ENCODE measurements at places on chromosomes 6 and 20.

DNA sequence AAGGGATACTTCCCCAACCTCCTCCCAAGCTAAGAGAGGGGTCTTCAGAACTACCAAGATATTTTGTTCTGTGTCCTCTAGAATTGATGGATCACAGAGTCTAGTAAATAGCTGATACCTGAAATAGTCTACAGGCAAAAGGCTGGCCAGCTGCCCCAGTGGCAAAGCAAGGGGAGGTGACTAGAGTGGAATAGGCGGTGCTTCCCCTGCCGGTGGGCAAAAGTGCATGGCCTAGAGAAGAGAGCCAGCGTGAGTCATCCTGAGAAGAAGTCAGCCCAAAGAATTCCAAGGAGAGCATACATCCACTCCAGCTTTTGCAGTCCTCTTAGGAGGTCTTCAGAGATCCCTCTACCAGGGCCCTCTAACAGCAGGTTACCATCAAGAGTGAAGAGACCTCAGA, 14.7 kb downstream of the DPPA5 start:
- no peak for DNase-seq

- DNase-seq = no peak
These were observed 3.6 kb downstream of the FBXL4 start for GRCh38 chr6:98944168-98944567.

DNA sequence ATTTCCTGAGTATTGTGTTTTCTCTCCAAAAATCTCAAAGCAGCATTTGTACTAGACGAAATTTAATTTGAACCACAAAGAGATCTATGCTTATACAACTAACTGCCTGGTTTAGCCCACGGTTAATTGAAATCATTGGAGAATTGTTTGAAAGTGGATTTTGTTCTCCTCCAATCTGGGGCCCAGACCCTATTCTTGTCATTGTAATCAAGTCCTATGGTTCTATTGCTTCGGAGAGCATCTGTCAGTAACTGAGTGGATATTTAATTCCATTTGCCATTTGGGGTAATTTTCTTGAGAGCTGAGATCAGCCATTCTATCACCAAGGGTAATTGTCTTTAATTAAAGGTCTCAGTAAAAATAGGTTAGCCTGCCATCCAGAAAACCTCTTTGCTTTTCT, 117.0 kb upstream of the KCNG1 start:
- DNase-seq = no peak

DNA sequence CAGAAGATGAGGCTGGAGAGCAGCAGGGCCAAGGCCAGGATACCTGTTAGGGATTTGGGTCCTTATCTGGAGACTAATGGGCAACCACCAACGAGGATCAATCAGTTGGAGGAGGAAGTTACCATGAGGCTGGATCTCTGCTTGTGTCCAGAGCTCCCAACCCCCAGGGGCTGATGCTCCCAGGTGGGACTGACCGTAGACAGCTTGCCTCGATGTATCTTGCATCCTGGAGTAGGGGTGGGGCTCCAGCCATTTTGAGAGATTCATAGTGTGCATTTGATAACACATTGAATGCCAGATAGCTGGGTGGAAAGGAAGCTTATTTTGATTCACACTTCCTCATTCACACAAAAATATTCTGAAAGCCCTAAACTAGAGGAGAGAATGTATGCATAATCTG, 4.6 kb upstream of the RFPL4B start:
- no peak for DNase-seq

DNA sequence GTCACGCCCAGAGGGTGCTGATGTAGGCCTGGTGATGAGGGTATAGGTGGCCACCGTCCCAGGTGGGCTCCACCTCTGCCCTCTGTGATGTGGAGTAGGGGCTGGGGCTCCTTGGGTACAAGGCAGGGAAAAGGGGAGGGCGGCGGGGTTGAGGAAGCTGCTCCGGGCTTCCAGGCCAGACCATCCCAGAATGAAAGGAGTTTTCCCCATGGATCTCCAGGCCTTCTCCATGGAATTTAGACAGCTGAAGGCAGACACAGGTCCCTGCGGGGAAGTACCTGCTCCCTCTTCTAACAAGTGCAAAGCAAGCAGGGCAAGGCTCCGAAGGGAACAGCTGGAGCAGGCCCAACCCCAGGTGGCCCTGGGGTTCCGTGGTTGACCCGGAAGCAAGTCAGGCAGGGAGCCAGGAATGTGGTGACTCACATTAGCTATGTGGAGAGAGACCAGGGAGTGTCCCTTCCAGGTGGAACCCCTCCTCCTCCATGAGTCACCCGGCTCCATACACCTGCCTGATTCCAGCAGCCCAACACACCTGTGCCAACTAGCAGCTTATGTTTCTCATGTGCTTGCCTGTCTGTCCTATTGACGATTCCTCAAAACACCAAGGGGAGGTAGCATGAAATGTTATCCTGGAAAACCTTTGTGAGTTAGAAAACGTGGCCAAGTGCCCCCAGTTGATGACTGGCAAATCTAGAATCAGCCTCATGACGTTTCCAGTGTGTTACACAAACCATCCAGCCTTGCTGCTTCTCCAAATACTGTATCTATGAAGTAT, 59.7 kb upstream of the SNX9 start:
- peak; percentile 40 for DNase-seq

DNA sequence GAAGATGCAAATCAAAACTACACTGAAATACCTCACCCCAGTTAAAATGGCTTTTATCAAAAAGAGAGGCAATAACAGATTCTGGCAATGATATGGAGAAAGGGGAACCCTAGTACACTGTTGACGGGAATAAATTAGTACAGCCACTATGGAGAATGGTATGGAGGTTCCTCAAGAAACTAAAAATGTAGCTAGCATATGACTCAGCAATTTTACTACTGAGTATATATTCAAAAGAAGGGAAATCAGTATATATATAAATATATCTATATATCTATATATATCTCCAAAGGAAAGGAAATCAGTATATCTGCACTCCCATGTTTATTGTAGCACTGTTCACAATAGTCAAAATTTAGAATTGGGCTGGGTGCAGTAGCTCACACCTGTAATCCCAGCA, 113.9 kb downstream of the KLHL32 start:
- no peak for DNase-seq

DNA sequence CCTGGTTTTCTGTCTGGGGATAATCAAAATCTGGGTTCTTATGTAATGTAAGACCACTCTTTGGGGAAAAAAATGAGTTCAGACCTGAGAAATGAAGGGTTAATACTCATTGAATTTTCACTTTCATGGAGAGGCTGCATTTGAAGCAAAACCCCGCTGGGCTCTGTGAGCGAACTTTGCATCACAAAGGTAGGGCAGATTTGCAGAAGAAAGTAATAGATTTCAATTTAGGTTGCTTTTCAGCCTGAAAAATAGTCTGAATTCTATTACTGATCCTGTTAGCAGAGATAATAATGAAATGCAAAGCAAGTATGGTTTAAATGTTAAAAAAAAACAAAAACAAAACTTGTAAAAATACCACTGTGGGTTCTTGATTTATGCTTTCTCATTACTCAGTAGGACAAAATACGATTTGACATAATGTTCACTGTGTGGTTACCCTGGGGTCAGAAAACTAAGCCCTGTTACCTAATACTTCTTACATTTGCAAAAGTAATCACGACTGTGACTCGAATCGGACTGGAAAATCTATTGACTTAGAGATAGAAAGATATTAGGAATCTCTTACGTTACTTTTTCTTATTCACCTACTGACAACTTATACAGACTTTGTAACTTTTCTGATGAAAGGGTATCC, 72.2 kb downstream of the UST start:
- DNase-seq = no peak

- DNase-seq = no peak
These were observed 110.5 kb downstream of the HAO1 start for GRCh38 chr20:7829776-7830175.

DNA sequence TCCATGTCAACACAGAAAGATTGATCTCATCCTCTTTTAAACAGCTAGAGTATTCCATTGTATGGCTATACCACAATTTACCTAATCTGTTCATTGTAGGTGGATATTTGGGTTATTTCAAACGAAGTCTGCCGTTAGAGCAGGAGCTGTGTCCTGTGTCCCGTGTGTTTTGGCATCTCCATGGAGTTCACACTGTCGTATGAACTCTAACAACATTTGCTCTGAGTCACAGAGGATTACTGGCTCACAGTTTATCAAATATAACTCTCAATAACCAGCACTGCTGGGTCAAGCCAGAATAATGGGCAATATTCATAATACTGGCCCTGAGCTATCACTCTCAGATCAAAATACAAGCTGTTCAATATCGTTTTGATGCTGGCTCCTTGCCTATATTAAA, 16.4 kb downstream of the TRAM2 start:
- DNase-seq = no peak

DNA sequence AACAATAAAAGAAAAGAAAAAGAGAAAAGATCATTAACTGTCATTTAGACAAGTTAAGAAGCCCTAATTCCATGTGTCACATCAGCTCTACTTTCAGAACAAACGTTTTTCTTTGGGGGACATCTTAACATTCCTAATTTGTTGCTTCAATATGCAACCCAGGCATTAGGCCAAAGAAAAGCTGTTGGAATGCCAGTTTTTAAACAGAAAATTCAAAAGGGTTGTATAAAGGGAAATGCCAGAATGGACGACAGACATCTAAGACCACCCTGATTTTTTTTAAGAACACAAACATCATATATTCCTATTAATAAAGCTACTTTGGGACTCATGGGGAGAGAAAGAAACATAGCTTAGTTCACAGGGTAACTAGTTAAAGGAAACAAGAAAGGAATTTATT, 315.0 kb downstream of the GMDS start:
- DNase-seq = no peak

GRCh38 chr6:102619585-102619984, 1226.1 kb downstream of the GRIK2 start:
- no peak for DNase-seq

DNA sequence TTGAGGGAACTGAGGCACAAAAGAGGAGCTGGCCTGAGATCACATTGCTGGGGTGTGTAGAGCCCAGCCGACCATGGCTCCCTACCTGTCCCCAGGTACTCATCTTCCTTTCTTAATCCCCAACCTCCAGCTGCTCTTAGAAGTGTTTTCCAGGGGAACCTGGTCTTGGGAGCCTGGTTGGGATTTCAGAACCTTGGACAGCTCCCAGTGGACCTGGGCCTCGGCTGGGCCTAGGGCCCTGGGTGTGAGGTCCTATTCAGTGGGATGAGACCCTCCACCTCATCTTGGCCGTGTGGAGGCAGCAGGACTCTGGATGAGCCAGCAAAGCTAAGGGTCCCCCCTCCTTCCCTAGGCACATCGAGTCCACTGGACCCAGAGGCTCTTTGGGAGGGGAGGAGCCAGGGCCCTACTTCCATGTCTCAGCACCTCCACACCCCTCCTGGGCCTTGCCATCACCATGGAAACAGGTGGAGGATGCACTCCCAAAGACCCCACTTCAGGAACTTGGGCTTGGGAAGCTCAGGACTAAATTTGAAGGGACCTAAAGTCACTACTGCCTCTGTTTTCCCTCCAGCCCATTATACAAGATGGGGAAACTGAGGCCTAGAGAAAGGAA, 38.5 kb downstream of the DLGAP4 start:
- DNase-seq = no peak

GRCh38 chr6:6781172-6781872, 192.8 kb downstream of the LY86 start:
- no peak for DNase-seq

DNA sequence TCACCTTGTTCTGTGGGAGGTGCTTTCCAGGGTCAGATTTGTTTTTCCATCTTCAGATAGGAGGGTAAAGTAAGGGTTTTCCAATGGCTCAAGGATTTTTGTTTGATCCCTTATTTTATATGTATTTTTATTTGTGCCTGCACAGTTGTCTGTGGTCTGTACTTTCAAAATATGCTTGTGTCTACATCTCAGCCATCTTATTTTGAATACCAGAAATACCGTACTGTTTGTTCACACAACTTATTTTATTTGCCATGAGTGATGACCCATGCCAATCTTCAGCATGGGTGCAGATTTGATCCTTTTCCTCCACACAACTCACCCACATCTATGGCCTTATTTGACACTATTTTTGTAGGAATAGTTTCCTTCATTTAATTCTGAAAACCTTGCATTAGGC, 72.2 kb upstream of the PTCHD4 start:
- DNase-seq = no peak

GRCh38 chr6:18586133-18586532, 199.0 kb downstream of the RNF144B start:
- no peak for DNase-seq

DNA sequence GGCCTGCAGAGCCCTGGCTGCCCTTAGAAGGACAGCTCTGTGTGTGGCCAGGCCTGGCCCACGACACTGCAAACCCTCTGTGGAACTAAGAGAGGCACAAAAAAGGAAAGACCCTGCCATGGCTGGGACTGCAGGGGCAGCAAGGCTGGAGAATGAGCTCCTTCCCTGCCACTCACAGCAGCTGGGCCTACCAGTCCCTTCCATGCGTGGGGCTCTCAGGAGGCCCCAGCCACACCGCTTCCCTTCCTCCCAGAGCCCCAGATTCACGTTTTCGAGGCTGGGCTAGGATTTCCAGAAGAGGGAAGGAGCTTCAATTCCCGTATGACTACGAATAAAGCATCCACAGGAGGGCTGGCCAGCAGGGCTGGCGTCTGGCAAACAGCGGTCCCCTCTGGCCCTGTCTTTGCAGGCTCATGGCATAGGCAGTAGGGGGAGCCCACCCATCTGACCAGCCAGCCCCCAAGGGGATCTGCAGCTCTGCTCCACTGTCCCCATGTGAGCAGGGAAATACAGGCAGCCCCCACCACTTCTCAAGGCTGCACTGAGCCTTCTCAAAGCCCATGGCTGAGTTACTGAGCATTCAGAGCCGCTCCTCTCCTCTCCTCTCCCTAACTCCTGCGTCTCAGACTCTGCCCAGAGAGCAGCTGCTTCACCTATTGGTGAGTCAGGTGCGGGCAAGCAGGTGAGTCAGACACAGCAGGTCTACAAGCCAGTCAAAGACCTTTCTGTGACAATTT, 53.1 kb downstream of the NINL start:
- DNase-seq = no peak

GRCh38 chr6:16551466-16551865, 209.8 kb downstream of the ATXN1 start:
- DNase-seq = no peak

DNA sequence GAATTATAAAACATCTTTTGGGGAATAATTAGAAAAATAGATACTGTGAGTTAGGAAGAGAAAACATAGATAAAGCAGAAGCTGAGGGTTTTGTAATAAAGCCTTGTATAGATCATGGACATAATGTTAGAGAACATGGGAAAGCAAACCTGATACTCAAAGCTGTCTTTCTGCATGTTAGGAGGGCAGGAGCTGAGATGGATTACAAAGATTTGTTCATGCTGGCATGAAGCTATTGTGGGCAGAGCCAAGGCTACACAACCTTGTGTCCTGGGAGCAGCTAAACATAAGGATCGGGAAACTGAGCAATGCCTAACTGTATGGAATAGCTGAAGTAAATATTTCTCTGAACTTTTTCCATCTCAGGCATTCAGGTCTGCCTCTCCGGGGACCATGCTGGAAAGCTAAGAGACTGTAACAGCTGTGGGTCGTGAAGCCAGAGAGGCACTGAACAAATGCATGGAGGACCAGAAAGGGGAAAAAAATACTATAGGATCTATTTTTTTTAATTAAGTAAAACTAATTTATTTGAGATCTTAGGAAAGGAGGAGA, 28.2 kb upstream of the CNKSR3 start:
- no peak for DNase-seq

Data from CD4-positive, alpha-beta T cell treated with Interleukin-1 beta for 1 hour (primary cell).